GM12878 (cell line): ENCODE measurements at places on chromosomes 6 and 20. TPM values are rescaled to one million over a fixed set of nuclear protein-coding genes. Genes with fewer than 3 reads are reported as not detected.

The TSHZ2 gene
- polyA plus RNA-seq: 0.11 TPM in 1 of 2 replicates, not detected in the other

The RSPH4A gene
- polyA plus RNA-seq: 0.10 TPM in 1 of 2 replicates, not detected in the other

The FRMD1 gene
- not detected in 2 replicates for polyA plus RNA-seq

The PRL gene
- polyA plus RNA-seq: 27.5 and 29.2 TPM in 2 replicates

The SLC24A3 gene
- not detected in 2 replicates for polyA plus RNA-seq

The TTLL9 gene
- 0.08 and 0.17 TPM in 2 replicates for polyA plus RNA-seq

The EYA4 gene
- not detected in 2 replicates for polyA plus RNA-seq
